ENCODE measurements at places on chromosomes 3 and 15. TPM values are rescaled to one million over a fixed set of nuclear protein-coding genes. Genes with fewer than 3 reads are reported as not detected.

The BCHE gene
- 1.0 TPM for total RNA-seq

The DUOXA2 gene
- not detected for total RNA-seq

The CLDN16 gene
- total RNA-seq = 0.09 TPM

The PLA1A gene
- 0.37 TPM for total RNA-seq

The SLC22A13 gene
- 0.07 TPM for total RNA-seq

The DNAJB8 gene
- total RNA-seq = not detected

The RBP2 gene
- total RNA-seq = not detected
